ENCODE measurements at places on chromosomes 16 and 17.

DNA sequence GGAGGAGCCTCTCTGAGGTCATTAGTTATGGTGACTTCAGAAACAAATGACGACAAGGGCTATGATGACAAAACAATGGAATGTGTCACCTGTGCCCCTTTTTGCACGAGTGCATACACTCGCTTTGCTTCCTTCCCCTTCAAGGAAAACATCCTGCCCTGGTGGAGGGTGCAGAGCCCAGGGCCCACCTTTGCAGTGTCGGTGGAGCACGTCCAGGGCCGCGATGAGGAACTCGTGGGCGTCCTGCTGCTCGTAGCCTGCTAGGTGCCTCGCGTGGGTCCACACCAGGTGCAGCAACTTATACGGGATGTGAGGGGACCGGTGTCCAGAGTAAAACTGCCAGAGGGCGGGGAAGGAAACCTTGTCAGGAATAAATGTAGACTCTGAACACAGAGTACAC is 27.2 kb downstream of the USP22 start:
- no peak for DNase-seq

DNA sequence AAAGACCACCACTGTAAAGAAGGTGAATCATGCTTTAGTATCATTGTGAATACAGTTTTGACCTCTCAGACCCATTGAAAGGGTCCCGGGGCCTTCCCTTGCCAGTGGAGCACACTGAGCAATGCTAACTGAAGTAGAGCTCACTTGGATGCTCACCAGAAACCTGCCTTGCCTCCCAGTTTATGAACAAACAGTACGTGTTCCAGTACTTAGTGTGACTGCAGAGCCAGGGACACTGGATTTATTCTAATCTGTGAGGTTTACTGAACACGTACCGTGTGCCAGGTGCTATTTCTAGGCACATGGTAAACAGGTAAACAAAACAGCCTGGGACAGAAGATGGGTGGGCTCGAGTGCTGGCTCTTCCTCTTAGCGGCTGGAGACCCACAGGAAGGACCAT is 79.6 kb downstream of the FOXL1 start:
- DNase-seq: no peak

DNA sequence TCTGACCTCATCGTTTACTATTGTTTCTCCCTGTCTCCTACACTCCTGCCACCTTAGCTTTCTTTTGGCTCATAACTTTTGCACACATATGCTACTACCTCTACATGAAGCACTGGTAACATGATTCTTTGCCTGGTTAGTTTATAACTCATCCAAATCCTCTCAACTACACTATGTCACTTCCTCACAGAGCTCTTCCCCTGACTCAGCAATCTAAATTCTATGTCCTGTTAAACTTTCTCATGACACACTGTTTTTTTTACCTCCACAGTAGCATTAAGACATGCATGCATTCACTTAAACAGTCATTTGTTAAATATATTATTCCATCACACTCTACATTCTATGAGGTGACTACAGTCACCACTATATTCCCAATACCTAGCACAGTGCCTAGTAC is 19.7 kb downstream of the APPBP2 start:
- DNase-seq: no peak

- peak; percentile 48 for DNase-seq
These were observed 63.3 kb downstream of the HAPSTR1 start for GRCh38 chr16:9154567-9155410.

- DNase-seq: no peak
These were observed 6.6 kb downstream of the ABI3 start for GRCh38 chr17:49216953-49217650.

DNA sequence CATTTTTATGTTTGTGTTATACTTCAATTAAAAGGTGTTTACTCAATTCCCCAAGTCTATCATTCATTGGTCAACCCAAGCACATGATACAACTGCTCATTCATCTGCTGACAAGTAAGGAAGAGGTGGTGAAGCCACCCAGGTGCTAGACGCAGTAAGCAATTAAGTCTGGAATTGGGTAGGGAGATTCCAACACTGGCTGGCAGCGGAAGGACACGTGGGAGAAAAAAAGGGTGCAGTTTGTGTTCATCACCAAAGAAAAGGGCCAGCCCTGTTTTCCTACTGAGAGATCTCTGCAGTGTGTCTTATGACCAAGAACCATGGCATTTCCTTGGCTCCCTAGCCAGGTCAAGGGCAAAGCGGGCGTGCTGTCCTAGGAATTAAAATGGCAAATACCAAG is 11.8 kb upstream of the ZNF23 start:
- no peak for DNase-seq

GRCh38 chr17:73566905-73567782 is 77.1 kb downstream of the SDK2 start:
- no peak for DNase-seq

GRCh38 chr16:67968400-67969253 is at the start of gene SLC12A4:
SLC12A4 (minus strand) TSS chr16:67968637; CDS start chr16:67968553, 84 bp downstream.
- peak; percentile 49 for DNase-seq

DNA sequence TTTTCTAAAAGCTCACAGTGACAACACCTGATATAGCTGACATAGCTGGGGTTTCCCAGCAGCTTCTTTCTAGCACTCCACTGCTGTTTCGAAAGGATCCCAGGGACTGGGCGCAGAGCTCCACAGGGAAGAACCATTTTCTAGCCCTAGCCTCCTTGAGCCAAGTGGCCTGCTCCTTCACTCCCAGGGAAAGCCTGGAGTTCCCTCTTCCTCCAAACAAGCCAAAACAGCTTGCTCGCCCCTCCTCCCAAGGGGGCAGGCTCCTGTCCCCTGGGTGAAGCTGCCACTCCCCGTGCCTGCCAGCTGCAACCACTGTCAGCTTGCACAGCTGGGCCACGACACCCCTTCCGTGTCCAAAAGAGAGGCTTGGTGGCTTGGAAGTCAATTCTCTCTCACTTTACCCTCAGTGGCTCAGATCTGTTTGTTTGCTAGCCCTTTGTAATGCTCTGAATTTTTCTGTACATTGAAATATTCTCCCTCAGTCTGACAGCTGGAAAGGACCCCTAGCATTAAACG is 59.8 kb downstream of the CYTH1 start:
- peak; percentile 39 for DNase-seq

Data from anterior cingulate cortex (tissue), 58 donors.